ENCODE measurements at places on chromosomes 6 and 20.

DNA sequence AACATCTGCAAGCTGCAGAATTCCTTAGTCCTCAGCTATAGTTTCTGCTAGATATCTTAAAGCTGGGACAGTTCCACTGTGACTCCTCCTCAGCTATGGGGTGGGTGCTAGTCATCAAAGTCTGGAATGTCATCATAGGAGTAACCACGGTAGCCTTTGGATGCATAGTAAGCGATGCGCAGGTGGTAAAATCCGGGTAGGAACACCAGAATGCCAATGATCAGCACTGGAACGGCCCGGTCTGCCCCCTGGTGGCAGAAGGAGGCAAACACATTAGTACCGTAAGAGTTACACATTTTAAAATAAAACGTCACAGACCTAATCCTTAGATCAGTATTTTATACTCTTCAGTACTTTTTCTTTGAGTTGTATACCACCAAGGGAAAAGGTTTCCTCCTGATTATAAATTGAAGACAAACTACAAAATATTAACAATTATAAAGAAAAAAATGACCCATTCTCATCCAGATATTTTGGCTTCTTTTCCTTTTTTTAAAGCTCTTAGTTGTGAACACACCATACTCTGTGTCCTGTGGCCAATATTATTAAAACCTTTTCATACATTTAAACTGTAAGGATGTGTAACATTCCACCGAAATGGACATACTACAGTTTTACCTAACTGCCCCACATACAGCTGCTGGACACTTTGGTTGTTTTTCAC is 18.9 kb downstream of the PCNA start:
- DNase-seq: peak; percentile 81

DNA sequence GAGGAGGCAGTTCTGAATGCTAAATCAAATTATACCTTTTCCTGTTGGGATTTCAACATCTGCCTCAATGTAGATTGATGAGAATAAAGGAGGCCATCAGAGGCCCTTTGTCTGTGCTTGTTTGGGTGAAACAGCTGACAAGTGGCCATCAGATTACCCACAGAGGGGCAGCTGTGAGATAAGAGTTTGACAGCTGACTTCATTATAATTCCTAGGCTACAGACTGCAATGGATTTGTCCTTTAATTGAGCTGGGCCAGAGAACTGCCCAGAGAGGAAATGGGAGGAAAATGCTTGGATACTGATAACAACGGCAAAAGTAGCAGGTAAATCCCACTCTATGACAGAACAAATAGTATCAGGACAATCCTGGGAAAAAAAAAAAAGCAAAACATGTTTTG is 649.4 kb downstream of the HDGFL1 start:
- no peak for DNase-seq

DNA sequence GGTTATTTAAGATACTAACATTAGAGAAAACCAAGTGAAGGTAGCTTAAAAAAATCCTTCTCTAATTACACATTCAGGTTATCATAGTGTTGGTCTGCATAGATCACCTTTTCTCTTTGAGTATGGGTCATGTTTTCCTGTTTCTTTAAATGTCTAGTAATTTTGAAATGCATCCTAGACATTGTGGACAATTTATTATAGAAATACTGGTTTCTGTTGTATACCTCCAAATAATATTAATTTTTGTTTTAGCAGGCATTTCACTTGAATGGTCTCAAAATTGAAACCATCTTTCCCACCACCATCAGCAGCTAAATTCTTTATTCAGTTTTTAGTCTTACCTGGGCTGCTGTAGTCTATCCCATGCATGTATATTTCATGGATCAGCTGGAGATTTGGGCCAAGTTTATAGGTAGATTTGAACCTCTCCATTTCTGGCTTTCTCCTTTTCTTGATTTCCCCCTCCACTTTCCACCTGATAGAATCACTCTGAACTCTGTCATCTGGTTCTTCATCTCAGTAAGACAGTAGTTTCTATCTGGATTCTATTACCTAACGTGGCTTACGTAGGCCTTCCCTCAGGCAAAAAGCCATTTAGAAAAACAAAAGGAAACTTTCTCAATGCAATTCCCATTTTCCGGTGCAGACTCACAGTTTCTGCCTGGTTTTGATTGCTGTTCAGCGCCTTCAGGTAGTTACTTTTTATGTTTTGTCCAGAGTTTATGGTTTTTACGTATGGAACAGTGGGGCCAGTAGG is 52.3 kb downstream of the ZFAND3 start:
- DNase-seq: no peak

GRCh38 chr20:33488201-33488600 is 1.7 kb upstream of the CBFA2T2 start:
- no peak for DNase-seq

GRCh38 chr6:55918639-55919038 is 43.2 kb upstream of the BMP5 start:
- no peak for DNase-seq

GRCh38 chr6:16344756-16345155 is 106.4 kb downstream of the GMPR start:
- DNase-seq: no peak

- no peak for DNase-seq
Observed at GRCh38 chr6:74964871-74965441, 240.9 kb downstream of the COL12A1 start.

- DNase-seq: no peak
Observed at GRCh38 chr20:40191573-40191972, 497.5 kb downstream of the MAFB start.

DNA sequence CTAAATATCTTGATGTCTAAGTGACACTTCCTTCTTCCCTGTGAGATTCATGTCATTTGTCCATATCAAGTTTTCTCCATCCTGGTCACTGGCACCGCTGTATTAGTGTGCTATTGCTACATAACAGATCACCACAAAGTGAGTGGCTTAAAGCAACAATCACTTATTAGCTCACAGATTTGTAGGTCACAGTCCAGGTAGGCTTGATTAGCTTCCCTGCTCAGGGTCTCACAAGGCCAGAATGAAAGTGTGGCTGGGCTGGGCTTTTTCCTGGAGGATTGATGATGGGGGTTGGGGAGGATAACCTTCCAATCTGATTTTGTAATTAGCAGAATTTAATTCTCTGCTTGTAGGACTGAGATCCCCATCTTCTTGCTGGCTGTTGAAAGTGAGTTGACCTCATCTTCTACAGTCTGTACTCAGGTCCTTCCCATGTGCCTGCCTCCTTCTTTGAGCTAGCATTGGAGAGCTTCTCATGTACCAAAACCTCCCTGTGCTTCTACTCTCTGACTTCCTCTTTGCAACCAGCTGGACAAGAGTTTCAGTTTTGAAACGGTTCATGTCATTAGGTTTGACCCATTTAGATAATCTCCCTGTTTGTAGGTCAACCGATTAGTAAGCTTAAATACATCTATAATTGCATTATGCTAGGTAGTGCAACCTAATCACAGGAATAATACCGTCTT is 152.4 kb upstream of the MAN1A1 start:
- no peak for DNase-seq

DNA sequence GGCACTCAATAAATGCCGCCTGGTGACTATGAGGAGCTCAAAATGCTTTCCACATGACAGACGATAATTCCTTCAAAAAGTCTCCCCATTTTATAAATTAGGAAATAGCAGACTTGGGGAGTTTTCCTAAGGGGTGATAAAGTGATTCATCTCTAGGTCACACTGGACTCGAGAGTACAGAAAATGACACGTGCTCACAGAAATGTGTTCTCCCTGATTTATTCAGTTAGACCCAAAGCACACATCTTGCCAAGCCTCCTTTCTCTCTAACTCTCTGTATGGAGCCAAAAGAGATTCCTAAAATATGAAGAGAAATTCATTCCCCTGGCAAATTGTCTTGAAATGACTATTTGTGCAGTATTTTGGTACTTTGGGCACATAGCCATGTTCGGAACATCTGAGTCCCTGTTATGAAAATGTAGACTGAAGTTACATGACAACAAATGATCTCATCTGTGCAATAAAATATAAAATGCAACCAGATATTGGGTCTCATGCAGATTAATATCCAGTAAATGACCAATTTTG is 381.1 kb downstream of the TFAP2B start:
- no peak for DNase-seq

- no peak for DNase-seq
Observed at GRCh38 chr6:52958546-52959255, 36.4 kb downstream of the GSTA4 start.

DNA sequence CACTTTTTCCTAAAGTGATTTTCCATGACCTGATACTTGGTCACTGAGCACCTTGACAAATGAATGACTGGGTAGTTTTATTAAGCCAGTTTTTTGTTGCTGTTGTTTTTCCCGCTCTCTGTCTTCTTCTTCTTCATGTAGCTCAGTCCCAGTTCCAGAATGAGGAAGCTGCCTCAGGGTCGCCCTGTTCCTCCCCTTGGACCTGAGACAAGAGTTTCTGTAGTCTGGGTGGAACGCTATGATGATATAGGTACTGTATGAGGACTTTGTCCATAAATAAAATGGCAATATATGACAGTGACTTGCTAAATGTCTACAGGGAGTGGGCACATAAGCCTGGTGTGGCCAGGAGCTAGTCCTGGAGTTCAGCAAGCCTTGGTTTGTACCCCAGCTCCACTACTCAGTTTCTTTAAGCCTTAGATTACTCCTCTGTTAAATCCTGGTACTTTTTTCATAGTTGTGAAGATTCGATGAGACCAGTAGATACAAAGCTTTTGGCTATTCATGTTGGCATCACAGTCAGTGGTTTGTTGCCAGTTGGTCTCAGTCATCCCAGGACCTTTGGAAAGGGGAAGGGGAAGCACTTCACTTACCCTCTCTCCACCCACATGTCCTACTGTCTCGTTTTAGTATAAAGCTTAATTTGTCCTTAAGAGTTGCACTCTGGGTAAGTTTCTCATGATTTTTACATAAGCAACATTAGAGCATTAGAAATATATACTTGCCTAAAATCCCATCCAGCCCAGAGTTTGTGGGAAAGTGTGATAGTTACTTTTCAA is 11.1 kb upstream of the ADIG start:
- no peak for DNase-seq

- no peak for DNase-seq
Observed at GRCh38 chr20:17320456-17320855, 93.6 kb downstream of the PCSK2 start.

GRCh38 chr20:39082622-39083398 is 120.7 kb downstream of the DHX35 start:
- DNase-seq: no peak

DNA sequence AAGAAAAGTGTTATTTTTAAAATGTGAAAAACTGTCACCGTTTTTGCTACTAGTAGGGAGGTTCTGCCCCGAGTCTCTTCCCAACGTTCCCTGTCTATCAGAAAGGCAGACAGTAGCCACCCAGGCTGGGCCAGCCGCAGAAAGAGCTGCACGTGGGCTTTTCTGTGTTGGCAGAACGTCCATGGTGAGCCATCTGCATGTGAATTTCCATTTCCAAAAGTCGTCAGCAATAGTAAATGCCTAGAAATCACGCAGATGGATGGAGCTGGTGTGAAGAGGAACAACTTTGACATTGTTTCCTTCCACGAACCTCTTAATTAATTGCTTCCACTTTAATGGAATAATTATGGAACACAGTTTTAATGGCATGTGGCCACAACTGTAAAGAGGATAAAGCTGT is 97.5 kb downstream of the FAM120B start:
- DNase-seq: no peak

- DNase-seq: no peak
Observed at GRCh38 chr6:3227363-3228045, at the start of gene TUBB2B. TUBB2B (minus strand) TSS chr6:3227653; CDS start chr6:3227543, 110 bp downstream.

- no peak for DNase-seq
Observed at GRCh38 chr6:157789297-157789696, 33.7 kb upstream of the SNX9 start.

DNA sequence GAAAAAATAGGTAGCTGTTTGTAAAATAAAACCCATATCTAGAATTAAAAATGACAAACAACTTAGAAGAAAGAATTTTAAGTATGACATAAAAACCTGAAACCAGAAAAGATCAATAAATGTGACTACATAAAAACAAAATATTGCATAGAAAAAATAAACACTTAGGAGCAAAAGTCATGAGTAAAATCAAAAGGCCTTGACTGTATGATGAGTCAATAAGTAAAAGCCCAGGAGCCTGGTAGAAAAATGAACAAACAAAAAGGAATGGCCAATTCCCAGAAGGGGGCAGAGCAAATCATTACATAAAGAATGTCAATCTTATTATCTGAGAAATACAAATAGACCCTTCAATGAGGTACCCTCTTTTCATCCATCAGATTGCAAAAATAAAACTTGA is 20.7 kb upstream of the ENPP1 start:
- no peak for DNase-seq

GRCh38 chr6:110746680-110747079 is 68.6 kb downstream of the CDK19 start:
- peak; percentile 27 for DNase-seq

DNA sequence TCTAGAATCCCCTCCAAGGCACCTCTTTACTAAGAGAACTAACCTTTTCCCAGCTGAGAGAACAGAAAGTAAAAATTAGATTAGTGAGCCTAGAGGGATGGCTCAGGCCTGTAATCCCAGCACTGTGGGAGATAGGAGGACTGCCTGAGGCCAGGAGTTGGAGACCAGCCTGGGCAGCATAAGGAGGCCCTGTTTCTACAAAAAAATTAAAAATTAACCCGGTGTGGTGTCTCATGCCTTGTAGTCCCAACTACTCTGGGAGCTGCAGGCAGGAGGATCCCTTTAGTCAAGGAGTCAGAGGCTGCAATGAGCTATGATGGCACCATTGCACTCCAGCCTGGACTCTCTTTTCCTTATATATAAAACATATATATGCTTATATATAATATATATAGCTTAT is 5.5 kb upstream of the OOEP start:
- no peak for DNase-seq

- no peak for DNase-seq
Observed at GRCh38 chr6:104987218-104987617, 30.3 kb downstream of the LIN28B start.

DNA sequence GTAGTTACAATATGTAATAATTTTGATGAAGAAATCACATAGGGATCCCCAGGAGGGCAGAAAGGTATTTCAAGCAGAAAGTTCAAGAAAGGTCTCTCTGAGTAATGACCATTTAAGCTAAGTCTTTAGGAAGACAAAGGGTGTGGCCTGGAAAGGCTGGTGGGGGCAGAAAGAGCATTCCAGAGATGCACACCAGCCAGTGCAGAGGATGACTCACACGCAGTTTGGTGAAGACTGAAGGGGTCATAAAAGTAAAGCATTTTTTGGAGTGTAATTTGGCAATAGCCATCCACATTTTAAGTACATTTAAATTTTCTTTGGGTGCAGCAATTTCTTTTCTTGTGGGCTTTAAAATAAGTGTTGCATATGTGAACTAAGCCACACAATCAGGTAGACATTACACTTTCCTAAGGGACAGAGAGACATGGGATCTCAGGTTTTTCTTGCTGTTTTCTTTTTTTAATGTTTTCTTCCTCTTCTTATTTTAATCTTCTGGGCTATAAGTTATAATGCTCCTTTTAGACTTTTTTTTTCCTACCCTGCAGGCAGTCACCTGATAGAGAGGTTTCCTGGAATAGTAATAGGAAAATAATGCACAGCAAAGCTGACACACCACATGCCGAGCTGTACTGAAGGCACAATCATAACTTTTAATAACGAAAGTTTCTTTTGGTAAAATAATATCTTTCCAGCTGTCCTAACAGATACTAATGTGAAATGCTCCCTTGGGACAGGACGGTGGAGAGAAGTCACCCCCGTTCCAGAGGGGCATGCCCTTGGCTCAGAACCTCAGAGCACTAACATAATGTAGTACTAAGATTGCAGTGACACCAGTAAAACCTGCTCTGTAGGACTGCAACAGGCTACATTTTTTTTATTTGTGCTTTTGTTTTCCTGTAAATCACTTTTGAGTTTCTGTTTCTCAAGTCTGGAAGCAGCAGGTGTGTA is 49.6 kb upstream of the PTPRK start:
- no peak for DNase-seq

GRCh38 chr6:157017861-157018260 is 240.7 kb downstream of the ARID1B start:
- DNase-seq: no peak

Data from hematopoietic multipotent progenitor cell treated with erythropoietin and hydrocortisone succinate and interleukin-3 and kit ligand, for 6 days (in vitro differentiated cells).